SJSA1 (cell line): ENCODE measurements at places on chromosomes 6 and 20.

DNA sequence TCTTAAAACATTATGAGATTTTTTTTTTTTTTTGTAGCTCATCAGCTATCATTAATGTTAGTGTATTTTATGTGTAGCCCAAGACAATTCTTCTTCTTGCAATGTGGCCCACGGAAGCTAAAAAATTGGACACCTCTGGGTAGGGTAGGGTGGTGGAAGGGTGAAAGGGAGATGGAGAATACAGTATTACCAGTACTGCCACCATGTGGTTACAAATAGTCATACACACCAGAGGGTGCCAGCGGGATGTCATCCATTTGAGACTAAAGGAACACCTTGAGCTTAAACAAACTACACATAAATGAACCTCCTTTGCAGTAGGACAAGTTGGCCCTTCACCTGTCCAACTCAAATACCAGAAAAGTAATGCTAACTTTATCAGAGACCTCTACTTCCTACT lies 601.9 kb downstream of the HTR1B start:
- H3K4me1 ChIP-seq = no peaks in the 10 kb centered on the region
- no peak overlapping the region for H3K4me3 ChIP-seq
- no peak for DNase-seq
- H3K27me3 ChIP-seq = no peaks in the 10 kb centered on the region
- H3K27ac ChIP-seq = no peak overlapping the region

DNA sequence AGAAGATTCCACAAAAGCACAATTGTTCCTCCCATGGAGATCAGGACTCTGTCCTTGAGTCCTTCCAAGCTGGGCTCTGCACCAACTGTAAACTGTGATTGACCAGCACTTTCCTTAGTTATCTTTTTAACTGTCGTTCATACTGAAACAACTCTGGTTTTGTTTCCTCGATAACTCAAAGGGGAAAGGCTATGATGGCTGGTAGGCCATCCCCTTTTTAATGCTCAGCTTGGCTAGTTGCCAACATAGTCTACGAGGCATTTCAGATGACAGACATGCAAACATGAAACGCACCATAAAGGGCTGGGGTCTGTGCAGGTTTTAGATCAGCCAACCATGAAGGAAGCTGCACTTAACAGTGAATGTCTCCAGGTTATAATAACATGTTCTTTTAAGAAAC lies 497.1 kb upstream of the ARID1B start:
- no peaks in the 10 kb centered on the region for H3K27me3 ChIP-seq
- no peak for DNase-seq
- no peaks in the 10 kb centered on the region for H3K36me3 ChIP-seq
- no peak overlapping the region for H3K4me3 ChIP-seq

DNA sequence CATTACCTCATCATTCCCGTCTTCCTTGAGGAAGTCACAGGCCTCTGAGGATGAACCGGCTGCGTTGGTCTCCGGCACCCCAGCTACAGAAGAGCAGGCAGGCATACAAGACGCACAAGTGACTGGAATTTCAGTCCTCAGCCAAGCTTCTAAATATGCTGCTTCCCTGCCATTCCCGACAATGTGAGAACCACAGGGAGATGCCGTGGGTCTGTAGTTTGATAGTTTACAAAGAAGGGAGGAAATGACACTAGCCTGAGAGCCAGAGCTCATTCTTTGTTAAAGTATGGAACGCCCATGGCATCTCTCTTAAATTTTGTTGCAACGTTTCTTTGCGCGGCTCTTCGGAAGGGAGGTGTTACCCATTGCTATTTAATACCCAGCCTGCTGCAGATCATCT lies 25.7 kb downstream of the HEBP2 start:
- peaks cover under 1% of the 10 kb centered on the region for H3K4me1 ChIP-seq
- H3K36me3 ChIP-seq = peaks cover 18% of the 10 kb centered on the region; the same call in 1 of the 2 replicates
- H3K27me3 ChIP-seq = no peaks in the 10 kb centered on the region
- H3K27ac ChIP-seq = no peak overlapping the region

GRCh38 chr20:37375227-37375626 lies 29.3 kb downstream of the SRC start:
- no peak overlapping the region for H3K4me3 ChIP-seq
- DNase-seq = no peak
- H3K4me1 ChIP-seq = peaks cover 9% of the 10 kb centered on the region
- 0 out of 2 replicates have a peak, but pooled peaks cover 3% of the 10 kb centered on the region for H3K36me3 ChIP-seq
- no peaks in the 10 kb centered on the region for H3K27me3 ChIP-seq
